ENCODE measurements at places on chromosomes 7 and 10.

GRCh38 chr7:106143711-106144337 is 31.7 kb upstream of the SYPL1 start:
- DNase-seq, result no peak

DNA sequence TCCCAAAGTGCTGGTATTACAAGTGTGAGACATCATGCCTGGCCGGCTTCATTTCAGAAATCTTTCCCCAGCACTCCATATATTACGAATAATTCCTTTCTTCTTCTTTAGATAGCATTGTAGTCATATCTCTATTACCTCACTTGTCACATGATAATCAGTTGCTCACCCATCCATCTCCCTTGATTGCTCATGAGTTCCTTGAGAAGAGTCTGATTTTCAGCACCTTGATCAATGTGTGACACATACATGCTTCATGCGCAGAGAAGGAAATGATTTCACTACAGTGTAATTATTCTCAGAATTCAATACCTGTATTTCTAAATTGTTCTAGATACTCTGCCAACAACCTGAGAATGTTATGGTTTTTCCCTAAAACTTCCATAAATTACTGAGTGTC is 26.7 kb upstream of the GGCT start:
- no peak for DNase-seq

GRCh38 chr7:155414547-155415492 is 43.1 kb upstream of the EN2 start:
- DNase-seq, result no peak

DNA sequence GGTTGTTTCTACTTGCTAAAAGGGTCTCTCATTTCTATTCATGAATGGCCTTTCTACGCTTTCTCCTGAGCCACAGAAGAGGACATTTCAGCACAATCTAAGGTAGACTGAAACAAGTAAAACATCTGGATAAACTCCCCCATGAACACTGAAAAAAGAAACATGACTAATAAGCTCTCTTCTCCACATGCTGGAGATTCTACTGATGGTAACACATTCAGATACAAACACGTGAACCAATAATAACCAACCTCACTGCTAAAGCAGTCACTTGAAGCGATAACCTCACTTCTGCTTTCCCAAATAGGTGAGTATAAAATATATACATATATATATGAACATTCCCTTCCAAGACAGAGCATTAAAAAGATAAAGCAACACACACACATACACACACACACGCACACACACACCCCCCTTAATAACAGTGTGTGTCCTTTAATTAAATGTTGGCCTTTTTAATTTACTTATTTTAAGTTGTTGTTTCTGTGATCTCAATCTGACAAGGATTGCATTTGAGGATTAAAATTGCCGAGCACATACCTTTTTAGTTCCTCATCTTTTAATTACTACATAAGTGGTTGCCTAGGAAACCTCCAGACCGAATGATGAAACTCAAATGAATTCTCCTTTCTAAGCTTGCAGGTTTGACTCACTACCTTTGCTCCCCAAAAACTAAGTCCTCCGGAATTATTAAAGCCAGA is 292.4 kb upstream of the KLF14 start:
- no peak for DNase-seq

- DNase-seq, result no peak
Measured at GRCh38 chr10:78539247-78539766, 505.6 kb downstream of the RPS24 start.

- no peak for DNase-seq
Measured at GRCh38 chr7:90617442-90617841, 21.3 kb downstream of the CDK14 start.

DNA sequence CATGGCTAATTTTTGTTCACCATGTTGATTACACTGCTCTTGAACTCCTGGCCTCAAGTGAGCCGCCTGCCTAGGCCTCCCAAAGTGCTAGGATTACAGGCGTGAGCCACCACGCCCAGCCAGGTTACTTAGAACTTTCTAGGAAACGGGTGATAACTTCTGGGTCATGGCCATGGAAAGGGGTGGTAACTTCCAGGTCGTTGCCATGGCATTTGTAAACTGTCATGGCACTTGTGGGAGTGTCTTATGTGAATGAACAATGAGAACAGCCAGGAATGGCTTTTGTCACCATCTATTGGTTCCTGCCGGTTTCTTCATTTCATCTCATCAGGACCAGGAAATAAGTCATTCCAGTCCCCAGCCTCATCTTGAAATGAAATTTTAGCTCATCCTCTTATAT is 120.9 kb downstream of the SLC16A9 start:
- no peak for DNase-seq

GRCh38 chr10:103677486-103678177 is 177.7 kb downstream of the SH3PXD2A start:
- no peak for DNase-seq

- no peak for DNase-seq
Measured at GRCh38 chr7:19677180-19677579, 31.7 kb downstream of the POLR1F start.

- DNase-seq, result no peak
Measured at GRCh38 chr7:4201566-4201965, 480.5 kb upstream of the FOXK1 start.

DNA sequence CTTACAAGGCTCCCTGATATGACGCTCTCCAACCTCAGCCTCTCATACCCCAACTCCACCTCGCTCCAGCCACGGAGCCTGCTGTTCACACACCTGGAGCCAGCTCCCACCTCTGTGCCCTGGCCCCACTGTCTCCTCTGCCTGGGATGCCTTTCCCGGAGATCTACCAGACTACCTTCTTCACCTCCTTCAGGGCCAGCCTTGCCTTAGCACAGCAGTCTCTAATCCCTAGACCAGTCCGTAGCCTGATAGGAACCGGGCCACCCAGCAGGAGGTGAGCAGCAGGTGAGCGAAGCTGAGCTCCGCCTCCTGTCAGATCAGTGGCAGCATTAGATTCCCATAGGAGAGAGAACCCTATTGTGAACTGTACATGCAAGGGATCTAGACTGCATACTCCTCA is 23.2 kb upstream of the SMURF1 start:
- no peak for DNase-seq

DNA sequence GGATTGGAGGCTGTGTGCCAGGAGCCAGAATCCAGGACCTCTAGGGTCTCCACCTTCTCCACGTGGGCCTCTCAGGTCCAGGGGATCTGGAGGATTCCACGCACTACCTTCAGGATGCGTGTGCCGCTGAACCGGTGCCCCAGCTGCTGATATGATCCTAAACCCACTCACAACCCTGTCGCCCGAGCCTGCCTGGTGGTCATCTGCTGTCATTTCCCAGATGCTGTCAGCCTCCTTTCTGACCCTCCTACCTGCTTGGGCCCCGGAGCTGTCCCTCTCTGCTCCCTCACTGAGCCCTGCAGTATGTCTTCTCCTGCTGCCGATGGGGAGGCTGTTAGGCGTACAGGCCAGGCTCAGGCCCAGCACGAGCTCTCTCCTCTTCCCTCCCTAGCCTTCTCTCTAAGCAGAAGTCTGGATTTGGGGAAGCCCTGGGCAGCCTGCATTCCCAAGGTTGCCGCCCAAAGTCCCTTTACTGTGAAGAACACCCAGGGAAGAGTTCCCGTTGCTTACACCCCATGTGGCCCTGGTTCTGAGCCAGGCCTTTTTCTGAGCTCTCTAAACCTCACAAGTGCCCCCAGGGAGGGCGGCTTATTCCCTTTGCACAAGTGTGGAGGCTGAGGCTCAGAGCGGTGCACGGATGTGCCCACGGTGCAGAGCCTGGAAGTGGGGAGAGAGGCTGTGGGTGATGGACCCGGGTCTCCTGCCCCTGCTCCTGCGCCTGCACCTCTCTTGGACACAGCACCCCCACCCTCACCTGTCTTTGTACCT is 30.8 kb upstream of the ZNF488 start:
- no peak for DNase-seq

- no peak for DNase-seq
Measured at GRCh38 chr10:10364902-10365301, 652.8 kb upstream of the CELF2 start.

GRCh38 chr10:99798031-99798430 is 15.6 kb downstream of the ABCC2 start:
- no peak for DNase-seq

- no peak for DNase-seq
Measured at GRCh38 chr10:18554479-18554878, 96.9 kb downstream of the NSUN6 start.

- no peak for DNase-seq
Measured at GRCh38 chr7:10360050-10360449, 613.6 kb upstream of the PHF14 start.

DNA sequence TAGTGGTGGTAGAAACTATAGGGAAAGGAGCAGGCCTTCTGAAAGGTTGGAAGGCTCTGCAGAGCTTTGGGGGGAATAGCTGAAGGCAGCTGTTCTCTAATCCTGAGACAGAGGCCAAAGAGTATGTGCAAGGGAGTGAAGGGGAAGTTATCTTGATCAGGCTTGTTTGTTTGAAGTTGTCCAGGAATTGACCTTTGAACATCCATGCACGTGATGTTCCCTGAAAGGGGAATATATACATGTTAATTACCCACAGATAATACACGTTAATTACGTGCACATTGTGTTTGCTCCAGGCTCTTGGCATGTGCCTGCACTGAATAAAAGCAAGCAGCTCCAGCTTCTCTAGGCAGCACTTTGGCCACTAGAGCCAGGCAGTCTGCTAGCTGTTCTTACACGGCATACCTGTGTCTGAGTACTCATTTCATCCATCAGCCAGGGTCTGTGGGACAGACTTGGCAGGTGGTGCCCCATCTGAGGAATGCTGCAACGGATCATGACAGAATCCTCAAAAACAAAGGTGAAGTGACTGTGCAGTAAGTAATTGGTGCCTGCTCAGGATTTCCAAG is 18.0 kb upstream of the STARD3NL start:
- DNase-seq, result no peak

DNA sequence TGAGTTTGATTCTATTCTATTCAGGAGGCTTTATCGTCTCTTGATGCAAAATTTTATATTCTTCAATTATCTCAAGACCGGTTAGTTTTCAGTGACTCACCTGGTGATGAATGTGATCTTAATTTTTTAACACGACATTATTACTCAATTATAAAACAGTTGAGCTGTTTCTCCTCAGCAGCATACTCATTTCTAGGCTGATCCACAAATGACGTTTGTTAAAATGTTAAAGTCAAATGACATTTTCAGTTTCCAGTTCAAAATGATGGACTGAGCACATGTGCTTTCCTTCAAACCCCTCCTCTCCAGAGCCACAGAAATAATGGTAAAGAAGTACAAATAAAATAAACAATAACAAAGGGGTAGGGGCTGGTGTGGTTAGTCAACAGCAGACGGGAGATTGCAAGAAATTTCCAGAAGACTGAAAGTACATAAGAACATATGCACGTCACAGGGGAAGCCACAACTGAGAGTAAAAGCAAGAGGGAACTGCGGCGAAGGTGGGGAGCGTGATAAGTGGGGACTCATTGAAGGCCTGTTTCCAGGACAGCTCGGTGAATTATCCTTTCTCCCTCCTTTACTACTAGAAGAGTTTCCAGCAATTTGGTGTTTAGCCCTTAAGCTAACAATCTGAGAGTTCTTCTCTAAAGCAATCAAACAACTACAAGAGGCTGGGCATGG is 10.9 kb downstream of the MACROH2A2 start:
- no peak for DNase-seq

GRCh38 chr10:116909307-116909706 is 60.0 kb downstream of the ENO4 start:
- no peak for DNase-seq

GRCh38 chr10:79247373-79248137 is 99.7 kb upstream of the PPIF start:
- no peak for DNase-seq

DNA sequence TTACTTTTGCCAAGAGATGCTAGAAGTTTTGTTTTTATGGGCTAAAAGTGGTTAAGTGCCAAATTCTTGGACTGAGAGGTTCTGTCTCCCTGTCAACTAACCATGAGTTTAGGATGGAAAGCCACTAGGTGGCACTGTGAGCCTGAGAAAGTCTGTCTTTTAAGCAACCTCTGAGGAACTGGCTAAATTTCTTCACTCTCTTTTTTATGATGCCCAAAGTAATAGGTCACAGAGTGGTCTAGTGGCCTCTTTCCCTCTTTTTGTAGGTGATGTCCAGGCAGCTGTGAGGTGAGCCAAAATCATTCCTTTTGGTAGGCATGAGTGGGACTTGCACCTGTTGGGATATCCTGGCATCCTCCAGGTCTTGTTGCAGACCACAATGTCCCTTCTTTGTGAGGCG is 56.8 kb downstream of the SND1 start:
- DNase-seq, result peak; percentile 85

- DNase-seq, result no peak
Measured at GRCh38 chr7:157418204-157419034, 81.6 kb downstream of the DNAJB6 start.

DNA sequence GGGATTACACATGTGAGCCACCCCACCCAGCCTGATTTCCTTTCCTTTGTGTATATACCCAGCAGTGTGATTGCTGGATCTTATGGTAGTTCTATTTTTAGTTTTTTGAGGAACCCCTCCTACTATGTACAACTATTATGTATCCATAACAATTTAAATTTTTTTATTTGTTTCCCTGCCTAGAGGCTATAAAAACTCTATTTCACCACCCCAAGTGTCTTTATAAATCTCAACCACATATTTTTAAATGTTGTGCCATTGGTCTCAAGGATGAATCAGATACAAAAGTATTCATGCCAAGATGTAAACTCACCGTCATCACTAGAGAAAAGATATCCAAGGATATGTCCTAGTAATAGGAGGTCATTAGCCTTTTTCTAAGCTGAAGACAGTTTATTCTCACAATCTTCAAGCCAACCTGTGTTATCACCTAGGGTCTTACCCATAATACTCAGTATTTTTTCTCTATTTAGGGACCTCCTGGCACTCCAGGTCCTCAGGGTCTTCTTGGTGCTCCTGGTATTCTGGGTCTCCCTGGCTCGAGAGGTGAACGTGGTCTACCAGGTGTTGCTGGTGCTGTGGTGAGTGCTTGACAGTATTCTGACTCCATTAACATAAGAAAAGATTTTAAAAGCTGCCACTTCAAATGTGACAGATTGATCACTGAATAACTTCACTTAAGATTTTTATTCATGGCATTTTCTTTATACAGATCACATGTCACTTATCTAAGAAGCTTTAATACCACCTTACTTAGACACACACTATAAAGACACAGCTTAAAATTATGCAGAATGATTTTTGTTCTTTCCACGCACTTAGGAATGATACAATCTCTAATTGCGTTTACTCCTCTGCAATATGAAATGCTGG is 29.4 kb downstream of the COL1A2 start:
- no peak for DNase-seq

DNA sequence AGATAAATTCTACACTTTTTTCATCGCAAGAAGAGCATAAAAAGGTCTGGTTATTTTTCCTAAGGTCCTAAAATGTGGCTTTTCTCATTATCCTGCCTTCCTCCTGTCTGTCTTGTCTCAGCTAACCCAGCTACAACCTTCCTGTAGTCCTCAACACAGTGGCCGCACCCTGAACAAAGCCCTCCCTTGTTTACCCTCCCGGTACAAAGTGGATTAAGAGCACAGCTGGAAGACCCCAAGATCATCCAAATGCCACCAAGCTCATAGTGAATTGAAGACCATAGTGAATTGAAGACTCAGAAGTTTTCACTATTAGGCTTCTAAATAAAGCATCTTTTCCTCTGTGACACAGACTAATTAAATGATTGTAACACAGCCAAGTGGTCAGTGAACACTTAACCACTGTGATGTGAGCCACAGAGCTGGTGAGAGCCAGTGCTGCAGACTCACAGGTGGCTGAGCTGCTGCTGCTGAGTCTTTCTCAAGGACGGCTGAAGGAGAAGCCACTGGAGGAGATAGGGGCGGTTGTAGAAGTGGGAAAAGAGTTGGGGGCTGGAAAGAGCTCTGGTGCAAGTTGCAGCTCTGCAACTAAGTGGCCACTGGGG is 123.6 kb downstream of the ATXN7L1 start:
- DNase-seq, result no peak

- DNase-seq, result no peak
Measured at GRCh38 chr7:102916881-102917280, 4.1 kb downstream of the LRRC17 start.

- no peak for DNase-seq
Measured at GRCh38 chr7:64559206-64559605, 3.7 kb downstream of the ZNF680 start.

Data from activated naive CD4-positive, alpha-beta T cell treated with anti-CD3 and anti-CD28 coated beads, Interleukin-2, amount 10 ng/mL, durations not matched to agents 7 days and 5 days (primary cell).